Activated CD4-positive, alpha-beta T cell treated with anti-CD3 and anti-CD28 coated beads, Interleukin-2, amount 10 ng/mL, durations not matched to agents 7 days and 5 days (primary cell): ENCODE measurements at places on chromosomes 2 and 18. TPM values are rescaled to one million over a fixed set of nuclear protein-coding genes. Genes with fewer than 3 reads are reported as not detected.

The POTEE gene
- total RNA-seq = 0.94 TPM

The NOP58 gene
- 104 TPM for total RNA-seq

The GREB1 gene
- total RNA-seq = 0.29 TPM

The UBXN2A gene
- total RNA-seq = 9.6 TPM

The SLC19A3 gene
- not detected for total RNA-seq

The BCL2 gene
- total RNA-seq = 119 TPM

The TMEM182 gene
- 2.5 TPM for total RNA-seq

The ORC2 gene
- total RNA-seq = 52.6 TPM

The DSC3 gene
- total RNA-seq = not detected

The CXCR2 gene
- total RNA-seq = 0.37 TPM

The MYL1 gene
- total RNA-seq = not detected

DNA sequence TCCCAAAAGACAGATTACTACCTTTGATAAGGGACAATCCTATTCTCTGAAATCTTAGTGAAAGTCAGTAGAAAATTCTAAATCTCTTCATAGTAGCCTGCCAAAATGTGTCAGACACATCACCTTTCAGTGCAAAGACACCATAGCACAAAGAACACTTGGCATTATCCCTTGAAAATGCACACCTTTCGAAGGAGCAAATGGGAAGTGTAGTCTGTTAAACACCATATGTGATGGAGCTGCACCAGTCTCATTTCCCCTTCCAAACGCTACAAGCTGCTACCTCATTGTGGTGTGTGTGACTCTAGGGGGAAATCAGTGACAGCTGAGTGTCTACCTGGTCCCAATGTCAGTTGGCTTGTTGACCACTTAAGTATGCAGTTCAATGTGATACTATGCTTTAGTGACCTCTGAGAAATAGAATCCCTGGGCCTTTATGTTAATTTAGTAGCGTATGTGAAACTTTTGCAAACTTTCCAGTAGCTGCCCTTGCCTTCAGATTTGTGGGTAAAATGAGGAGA is 551.7 kb downstream of the ARHGAP15 start:
- peaks cover 13% of the 10 kb centered on the region for H3K36me3 ChIP-seq
- H3K27me3 ChIP-seq = no peaks in the 10 kb centered on the region
- no peaks in the 10 kb centered on the region for H3K4me1 ChIP-seq
- no peak overlapping the region for H3K4me3 ChIP-seq
- H3K27ac ChIP-seq = no peak overlapping the region

GRCh38 chr2:216385478-216385877 is 13.2 kb upstream of the MARCHF4 start:
- peaks cover 23% of the 10 kb centered on the region for H3K4me1 ChIP-seq
- no peaks in the 10 kb centered on the region for H3K36me3 ChIP-seq
- H3K27ac ChIP-seq = no peak overlapping the region
- H3K27me3 ChIP-seq = no peaks in the 10 kb centered on the region
- H3K4me3 ChIP-seq = no peak overlapping the region

- no peak for DNase-seq
- peaks cover 5% of the 10 kb centered on the region for H3K27me3 ChIP-seq
- no peaks in the 10 kb centered on the region for H3K36me3 ChIP-seq
- H3K27ac ChIP-seq = no peak overlapping the region
These were observed 220.9 kb downstream of the SMAD2 start for GRCh38 chr18:47709556-47709955.

DNA sequence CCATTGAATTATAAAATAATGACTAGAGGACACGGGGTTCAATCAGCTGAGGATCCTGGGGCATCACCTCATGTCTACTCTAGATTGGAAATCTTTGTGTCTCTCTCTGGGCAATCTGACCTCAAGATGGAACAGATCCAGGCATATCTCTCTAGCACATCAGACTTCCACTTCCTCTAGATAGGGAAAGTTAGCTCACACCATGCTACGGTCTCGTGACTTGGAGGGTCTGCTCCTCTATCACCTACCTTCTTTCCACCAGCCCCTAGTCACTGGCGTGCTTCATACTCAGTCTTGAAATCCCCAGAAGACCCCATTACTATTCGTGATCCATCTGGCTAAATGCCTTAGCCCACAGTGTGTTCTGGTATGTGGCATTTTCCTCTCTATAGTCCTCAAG is 148.8 kb downstream of the ANKRD44 start:
- no peak overlapping the region for H3K4me3 ChIP-seq
- no peak overlapping the region for H3K27ac ChIP-seq
- peaks cover 72% of the 10 kb centered on the region for H3K4me1 ChIP-seq
- no peaks in the 10 kb centered on the region for H3K27me3 ChIP-seq
- H3K36me3 ChIP-seq = peaks cover 45% of the 10 kb centered on the region

- no peak overlapping the region for H3K4me3 ChIP-seq
- peaks cover 4% of the 10 kb centered on the region for H3K27me3 ChIP-seq
- no peaks in the 10 kb centered on the region for H3K4me1 ChIP-seq
- no peak overlapping the region for H3K27ac ChIP-seq
These were observed 77.9 kb upstream of the FZD7 start for GRCh38 chr2:201955702-201956141.

- H3K27me3 ChIP-seq = no peaks in the 10 kb centered on the region
- H3K36me3 ChIP-seq = no peaks in the 10 kb centered on the region
These were observed 927.5 kb downstream of the ERBB4 start for GRCh38 chr2:211611061-211611518.

- no peak for DNase-seq
- no peaks in the 10 kb centered on the region for H3K4me1 ChIP-seq
- peaks cover 1% of the 10 kb centered on the region for H3K36me3 ChIP-seq
These were observed 51.1 kb upstream of the ARHGAP15 start for GRCh38 chr2:143078104-143078503.

- H3K36me3 ChIP-seq = no peaks in the 10 kb centered on the region
- H3K27ac ChIP-seq = no peak overlapping the region
These were observed 137.3 kb downstream of the GALNT14 start for GRCh38 chr2:31000970-31001369.

DNA sequence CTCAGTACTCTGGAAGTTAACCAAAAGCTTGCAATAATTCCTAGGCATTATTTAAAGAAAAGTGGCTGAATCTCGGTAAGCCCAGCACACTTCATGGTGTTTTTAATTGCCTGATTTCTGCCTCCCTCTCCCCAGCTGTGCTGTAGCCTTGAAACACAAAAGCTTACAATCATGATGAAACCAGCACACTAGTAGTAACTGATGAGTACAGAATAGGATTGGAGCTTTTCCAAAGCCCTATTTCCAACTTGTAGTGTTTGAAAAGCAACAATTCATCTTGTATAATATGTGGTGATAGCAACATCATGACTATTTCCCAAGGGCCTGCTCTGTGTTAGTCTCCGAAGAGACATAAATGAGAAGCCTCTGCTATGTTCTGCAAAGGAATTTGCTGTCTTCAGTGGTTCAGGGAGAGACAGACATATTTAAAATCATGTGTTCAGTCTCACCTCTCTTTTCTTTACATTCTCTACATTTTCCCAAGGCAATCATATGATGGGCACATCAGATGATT is 1015.0 kb downstream of the BCL11A start:
- no peak overlapping the region for H3K27ac ChIP-seq
- H3K36me3 ChIP-seq = no peaks in the 10 kb centered on the region
- no peaks in the 10 kb centered on the region for H3K4me1 ChIP-seq

GRCh38 chr2:160338901-160339685 is 139.0 kb upstream of the ITGB6 start:
- H3K27me3 ChIP-seq = no peaks in the 10 kb centered on the region
- peaks cover 20% of the 10 kb centered on the region for H3K36me3 ChIP-seq
- peaks cover 45% of the 10 kb centered on the region for H3K4me1 ChIP-seq
- no peak for DNase-seq
- H3K27ac ChIP-seq = no peak overlapping the region
- H3K4me3 ChIP-seq = no peak overlapping the region

GRCh38 chr2:70994009-70994698 is 519 bp downstream of the TEX261 start:
- H3K27me3 ChIP-seq = no peaks in the 10 kb centered on the region
- DNase-seq = peak; percentile 35
- H3K4me3 ChIP-seq = peak overlapping the region; percentile 98
- peak overlapping the region; percentile 96 for H3K27ac ChIP-seq
- peaks cover 35% of the 10 kb centered on the region for H3K4me1 ChIP-seq

- DNase-seq = no peak
- H3K4me1 ChIP-seq = no peaks in the 10 kb centered on the region
- no peak overlapping the region for H3K27ac ChIP-seq
- H3K27me3 ChIP-seq = no peaks in the 10 kb centered on the region
- no peaks in the 10 kb centered on the region for H3K36me3 ChIP-seq
- H3K4me3 ChIP-seq = no peak overlapping the region
These were observed 245.9 kb downstream of the TFCP2L1 start for GRCh38 chr2:121038891-121039616.

DNA sequence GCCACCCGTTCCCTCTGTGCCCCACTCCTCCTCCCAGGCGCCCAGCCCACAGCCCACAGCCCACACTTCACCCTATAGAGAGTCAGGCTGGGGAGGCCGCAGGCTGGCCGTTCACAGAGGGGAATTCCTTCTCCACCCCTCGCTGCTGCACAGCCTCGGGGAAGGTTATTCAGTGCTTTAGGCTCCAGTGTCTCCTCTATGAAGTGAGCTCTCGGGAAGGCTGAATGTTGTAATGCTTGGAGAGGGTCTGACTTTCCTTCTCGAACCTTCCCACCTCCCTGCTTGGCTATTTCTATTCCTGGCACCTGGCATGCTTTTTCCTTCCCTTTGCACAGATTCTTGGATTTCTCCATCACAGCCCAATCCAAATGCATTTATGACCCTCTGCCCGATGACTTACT is 62.5 kb upstream of the SMAD7 start:
- H3K4me1 ChIP-seq = no peaks in the 10 kb centered on the region
- no peaks in the 10 kb centered on the region for H3K27me3 ChIP-seq
- no peak for DNase-seq
- no peak overlapping the region for H3K4me3 ChIP-seq
- H3K36me3 ChIP-seq = no peaks in the 10 kb centered on the region
- no peak overlapping the region for H3K27ac ChIP-seq

DNA sequence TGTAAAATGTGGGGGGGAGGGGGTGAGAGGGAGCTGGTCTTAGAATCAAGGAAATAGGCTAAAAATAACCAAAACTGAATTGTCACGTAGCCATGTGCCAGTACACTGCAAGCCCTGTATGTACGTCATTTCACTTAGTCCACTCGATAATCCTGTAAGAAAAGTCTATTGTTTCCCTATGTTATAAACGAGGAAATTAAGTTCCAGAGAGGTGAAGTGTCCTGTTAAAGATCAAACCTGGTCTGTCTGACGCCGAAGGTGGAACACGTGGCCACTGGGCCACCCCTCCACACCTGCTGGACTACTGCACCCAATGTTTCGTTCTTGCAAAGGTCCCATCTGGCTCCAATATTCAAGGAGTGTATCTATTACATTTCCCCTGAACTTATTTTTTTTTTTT is 29.6 kb downstream of the TFCP2L1 start:
- no peaks in the 10 kb centered on the region for H3K36me3 ChIP-seq
- no peak overlapping the region for H3K4me3 ChIP-seq
- H3K4me1 ChIP-seq = no peaks in the 10 kb centered on the region
- DNase-seq = no peak
- H3K27ac ChIP-seq = no peak overlapping the region

DNA sequence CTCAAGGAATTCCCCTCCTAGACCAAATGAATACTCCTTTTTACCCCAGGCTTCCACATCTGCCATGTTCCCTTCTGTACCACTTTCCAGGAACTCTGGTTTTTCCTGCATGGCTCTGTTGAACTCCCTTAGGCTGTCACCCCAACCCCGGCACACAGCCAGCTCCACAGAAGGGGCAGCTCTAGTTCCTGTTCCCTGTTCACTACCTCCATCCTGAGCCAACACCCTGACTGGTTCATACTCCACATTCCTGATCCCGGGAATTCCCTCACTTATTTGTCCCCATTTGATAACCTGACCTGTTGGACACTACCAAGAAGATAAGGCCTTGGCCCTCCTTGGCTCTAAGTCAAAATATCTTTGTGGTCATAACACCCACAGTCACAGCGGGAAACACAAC is 280.9 kb upstream of the RAB6C start:
- H3K27ac ChIP-seq = no peak overlapping the region
- H3K36me3 ChIP-seq = no peaks in the 10 kb centered on the region
- no peaks in the 10 kb centered on the region for H3K4me1 ChIP-seq
- DNase-seq = no peak

DNA sequence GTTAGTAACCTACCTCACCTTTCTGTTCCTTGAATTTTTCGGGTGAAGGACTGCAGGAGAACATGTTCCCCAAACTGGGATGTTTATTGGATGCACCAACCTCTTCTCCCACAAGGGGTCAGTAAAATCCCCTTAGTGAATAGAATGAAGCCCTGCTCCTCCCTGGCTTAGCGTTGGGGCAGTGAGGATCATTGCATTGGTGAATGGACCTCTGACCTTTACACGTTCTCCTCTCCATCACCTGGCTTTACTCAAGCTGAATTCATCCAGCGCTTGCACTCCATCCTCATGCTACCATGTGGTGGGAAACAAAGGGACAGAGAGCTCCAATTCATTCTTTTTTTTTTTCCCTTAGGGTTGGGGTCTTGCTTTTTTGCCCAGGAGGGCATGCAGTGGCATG is 157.2 kb downstream of the MIB1 start:
- peaks cover 7% of the 10 kb centered on the region for H3K4me1 ChIP-seq
- no peaks in the 10 kb centered on the region for H3K36me3 ChIP-seq
- H3K27ac ChIP-seq = no peak overlapping the region
- H3K4me3 ChIP-seq = no peak overlapping the region
- peaks cover 1% of the 10 kb centered on the region for H3K27me3 ChIP-seq

DNA sequence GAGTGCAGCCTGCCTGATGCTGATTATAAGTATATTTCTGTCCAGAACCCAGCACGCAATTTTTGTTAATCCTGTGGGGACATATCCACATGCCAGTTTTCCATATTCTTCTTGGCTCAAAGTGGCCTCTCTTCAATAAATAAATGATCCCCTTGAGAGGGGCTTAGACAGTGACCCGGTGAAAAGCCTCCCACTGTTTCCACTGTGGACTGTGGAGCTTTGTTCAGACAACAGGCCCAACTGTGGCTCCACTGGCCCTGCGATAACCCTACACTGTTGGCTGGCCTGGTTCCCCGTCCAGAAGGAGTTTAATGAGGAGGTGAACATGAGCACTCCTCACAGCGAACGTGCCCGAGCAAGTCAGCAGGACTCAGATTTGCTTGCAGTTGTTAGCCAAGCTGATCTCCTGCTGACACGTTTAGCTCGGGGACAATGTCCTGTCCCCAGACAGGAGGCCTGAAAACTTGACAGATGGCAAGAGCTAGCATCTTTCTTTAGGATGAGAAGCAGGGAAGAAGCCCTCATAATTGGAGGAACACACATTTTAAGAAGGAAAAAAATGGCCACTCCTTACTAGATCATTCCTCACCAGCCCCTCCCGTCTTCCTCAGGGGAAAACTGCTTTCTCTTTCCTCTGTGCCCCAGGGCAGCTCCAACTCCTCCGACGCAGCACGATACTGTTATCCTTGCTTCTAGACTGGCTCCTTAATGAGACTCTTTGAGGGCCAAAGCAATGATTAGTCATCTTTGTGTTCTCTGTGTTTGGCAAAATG is 20.0 kb upstream of the MTCL1 start:
- no peak overlapping the region for H3K4me3 ChIP-seq
- H3K36me3 ChIP-seq = no peaks in the 10 kb centered on the region
- H3K27ac ChIP-seq = no peak overlapping the region
- peaks cover 1% of the 10 kb centered on the region for H3K27me3 ChIP-seq

- H3K27ac ChIP-seq = no peak overlapping the region
- H3K36me3 ChIP-seq = no peaks in the 10 kb centered on the region
- no peaks in the 10 kb centered on the region for H3K4me1 ChIP-seq
- no peak overlapping the region for H3K4me3 ChIP-seq
- no peak for DNase-seq
- H3K27me3 ChIP-seq = peaks cover 11% of the 10 kb centered on the region
These were observed 109.1 kb downstream of the TMEM17 start for GRCh38 chr2:62396880-62397279.
